ENCODE measurements at places on chromosomes 6 and 20.

- peak; percentile 55 for DNase-seq
Observed at GRCh38 chr6:150685860-150686259, 86.2 kb downstream of the PLEKHG1 start.

DNA sequence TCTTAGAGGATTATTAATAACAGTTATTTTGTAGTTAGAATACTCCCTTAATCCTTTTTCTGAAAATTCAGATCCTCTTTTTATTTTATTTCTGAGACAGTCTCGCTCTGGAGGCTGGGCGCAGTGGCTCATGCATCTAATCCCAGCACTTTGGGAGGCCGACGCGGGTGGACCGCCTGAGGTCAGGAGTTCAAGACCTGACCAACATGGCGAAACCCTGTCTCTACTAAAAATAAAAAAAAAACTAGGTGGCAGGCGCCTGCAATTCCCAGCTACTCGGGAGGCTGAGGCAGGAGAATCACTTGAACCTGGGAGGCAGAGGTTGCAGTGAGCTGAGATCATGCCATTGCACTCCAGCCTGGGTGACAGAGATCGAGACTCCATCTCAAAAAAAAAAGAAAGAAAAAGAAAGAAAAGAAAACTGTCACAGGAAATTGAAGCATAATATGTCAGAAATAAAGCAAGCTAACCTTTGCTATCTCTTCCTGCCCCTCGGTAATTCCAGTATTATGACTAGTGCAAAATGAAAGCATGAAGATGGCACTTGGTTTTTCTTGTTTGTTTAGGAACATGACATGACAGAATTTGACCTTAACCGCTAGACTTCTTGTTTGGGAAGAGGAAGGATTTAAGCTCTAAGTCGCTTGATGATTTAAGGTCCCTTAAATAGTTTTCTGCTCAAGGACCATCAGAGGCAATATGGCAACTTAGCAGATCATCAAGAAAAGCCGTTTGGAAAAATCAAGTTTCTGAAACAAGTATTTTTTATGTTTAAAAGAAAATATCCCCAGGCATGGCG, 1.8 kb upstream of the RBM39 start:
- DNase-seq = peak; percentile 55

- no peak for DNase-seq
Observed at GRCh38 chr6:16375843-16376242, 137.5 kb downstream of the GMPR start.

DNA sequence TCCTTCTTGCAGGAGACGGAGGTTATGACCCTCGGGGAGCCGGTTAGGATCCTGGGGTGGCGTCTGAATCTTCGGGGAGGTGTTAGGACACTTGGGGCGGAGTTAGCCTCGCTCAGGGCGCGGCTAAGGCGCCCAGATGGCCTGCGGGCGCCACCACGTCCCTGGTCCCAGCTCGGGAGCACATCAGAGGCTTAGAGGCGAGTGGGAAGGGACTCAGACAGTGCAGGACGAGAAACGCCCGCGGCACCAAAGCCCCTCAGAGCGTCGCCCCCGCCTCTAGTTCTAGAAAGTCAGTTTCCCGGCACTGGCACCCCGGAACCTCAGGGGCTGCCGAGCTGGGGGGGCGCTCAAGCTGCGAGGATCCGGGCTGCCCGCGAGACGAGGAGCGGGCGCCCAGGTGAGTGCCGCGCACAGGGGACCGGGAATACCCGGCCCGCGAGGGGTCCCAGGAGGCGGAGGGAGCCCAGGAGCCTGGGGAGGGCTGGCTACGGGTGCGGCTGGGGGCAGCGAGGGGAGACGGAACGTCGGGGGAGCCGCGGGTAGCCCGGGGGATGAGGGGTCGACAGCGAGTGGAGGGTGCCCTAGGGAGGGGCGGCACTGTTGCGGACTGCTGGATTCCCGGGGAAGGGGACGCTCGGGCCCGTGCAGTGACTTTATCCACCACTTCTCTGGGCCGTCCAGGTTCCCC, at the start of gene HCK:
Gene HCK, plus strand, starts transcription at position 153 of the 688 bp plus-strand sequence.
- DNase-seq = no peak

DNA sequence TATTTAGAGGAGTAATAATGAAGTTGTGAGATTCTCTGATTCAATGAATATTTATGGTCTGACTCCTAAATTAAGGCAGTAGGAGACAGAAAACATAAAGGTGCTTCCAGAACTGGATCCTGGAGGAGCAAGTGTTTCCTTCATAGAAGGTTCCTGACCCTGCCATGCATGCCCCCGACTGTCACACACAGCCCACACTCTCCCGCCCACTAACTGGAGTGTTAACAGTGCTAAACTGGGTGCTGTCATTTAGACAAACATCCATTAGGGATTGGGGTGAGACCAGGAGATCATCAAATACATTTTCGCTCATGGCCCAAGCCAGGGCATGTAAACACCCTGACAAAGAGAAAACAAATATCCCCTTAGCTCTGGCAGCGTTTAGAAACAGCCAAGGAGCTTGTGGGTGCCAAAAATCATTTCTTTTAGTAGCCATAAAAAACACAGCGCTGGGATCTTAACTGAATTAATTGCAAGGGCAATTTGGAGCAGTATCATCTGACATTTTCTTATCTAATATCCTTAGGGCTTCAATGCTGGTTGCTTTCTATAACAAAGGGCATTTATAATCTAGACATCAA, 46.8 kb downstream of the INSM1 start:
- DNase-seq = no peak

DNA sequence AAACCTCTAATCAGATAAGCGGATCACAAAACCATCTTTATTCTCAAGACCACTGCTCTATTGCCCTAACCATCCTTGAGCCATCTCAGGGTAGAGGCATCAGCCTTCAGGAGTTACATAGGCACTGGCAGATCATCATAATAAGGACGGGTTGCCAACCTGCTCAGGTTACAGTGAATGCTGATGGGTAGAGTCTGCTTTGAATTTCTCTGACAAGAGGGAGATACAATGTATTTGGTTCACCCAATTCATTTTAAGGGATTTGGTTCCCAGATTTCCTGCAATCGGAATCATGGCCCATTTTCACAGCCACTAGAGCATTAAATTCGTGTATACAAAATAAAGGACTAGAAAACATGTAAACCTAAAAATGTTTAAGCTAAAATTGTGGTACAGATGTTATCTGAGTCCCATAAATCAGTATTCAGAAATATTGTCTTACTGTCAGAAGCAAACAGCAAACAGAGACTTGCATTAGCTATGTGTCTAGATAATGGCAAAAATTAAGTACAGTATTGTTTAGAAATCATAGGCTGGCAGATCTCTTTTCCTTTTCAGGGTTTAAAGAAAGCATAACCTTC, 41.9 kb upstream of the TMEM170B start:
- no peak for DNase-seq

DNA sequence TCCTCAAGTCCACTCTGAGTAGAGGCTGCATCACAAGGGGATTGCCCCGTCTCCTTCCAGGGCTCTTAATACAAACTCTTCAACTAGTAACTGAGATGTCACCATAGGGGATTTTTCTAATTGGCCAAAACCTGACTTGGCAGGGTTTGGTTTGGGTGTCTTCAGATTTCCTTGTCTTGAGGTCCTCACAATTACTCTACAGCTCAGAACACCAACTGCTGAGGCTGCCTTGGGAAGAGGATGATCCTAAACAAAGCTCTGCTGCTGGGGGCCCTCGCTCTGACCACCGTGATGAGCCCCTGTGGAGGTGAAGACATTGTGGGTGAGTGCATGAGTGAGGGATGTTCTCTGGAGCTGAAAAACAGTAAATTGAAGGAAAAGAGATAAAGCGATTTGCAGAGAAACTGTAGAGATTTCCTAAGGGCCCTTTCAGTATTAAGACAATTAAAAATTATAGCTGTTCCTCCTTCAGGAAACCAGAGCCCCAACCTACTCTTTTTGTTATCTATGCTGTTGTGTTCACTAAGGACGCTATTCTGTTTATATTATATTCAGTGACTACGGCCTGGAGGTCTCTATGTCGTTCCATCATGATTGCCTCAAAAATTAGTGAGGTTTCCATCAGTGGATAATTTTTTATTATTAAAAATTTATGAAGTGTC, at the start of gene HLA-DQA1:
Gene HLA-DQA1, plus strand, starts transcription at position 188 of the 662 bp plus-strand sequence. Its CDS starts 53 bp downstream, at position 241.
- peak; percentile 37 for DNase-seq

DNA sequence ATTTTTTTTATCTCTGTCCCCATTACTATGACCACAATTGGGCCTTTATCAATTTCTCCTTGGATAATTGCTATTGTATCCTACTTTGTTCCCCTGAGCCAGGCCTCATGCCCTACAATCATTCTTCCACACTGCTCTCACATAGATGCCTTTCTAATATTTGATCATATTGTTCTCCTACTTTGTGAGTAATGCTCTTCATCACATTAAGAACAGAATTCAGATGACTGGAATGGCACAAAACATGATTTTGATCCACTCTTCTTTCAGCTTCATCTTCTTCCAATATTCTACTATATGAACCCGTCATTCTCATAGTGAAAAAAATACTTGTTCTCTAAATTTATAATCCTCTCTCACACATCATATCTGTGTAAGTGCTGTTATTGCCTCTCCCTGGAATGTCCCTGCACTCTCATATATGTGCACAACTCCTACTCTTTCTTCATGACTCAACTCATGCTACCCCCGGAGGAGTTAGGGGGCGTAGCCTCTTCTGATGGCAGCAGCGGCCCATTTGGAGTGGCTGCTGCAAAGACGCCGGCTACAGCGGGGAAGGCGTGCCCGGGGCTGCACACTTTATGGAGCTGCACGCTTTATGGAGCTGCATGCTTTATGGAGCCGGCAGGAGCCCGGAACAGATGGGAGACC, 25.3 kb upstream of the HACE1 start:
- DNase-seq = no peak

- peak; percentile 81 for DNase-seq
Observed at GRCh38 chr20:5100684-5101347, 18.9 kb downstream of the PCNA start.

GRCh38 chr20:54355631-54356280, 119.6 kb upstream of the DOK5 start:
- DNase-seq = no peak

DNA sequence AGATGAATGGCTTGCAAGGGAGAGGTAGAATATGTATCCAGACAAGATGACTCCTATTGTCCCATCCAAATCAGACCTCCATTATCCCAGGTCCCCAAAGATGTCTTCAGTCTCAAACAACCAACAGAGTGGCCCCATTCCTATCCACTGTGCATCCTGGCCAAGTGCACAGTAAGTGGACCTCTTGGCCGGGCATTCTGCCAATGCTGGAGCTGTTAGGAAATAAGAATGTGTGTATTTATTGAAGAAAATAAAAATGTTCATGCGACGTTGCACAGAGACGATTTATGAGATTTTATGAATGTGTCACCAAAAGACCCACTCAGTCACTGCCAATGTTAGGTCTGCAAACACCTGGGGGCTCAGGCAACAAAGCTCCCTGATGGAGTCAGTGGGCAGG, 196.0 kb downstream of the MAFB start:
- DNase-seq = no peak

- no peak for DNase-seq
Observed at GRCh38 chr6:2468601-2468955, 223.2 kb upstream of the GMDS start.

DNA sequence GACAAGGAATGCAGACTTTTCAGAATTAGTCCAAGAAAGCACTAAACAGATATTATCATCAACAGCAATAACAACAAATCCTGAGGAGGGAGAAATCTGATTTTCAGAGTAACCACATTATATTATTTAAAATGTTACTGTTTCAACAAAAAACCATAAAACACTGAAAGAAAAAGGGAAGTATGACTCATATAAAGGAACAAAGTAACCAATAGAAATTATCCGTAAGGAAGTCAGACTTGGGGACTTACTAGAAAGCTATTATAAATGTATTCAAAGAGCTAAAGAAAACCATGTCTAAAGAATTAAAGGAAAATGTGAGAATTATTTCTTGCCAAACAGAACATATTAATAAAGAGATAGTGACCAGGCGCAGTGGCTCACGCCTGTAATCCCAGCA, 98.1 kb downstream of the MYLK4 start:
- no peak for DNase-seq

GRCh38 chr6:6872459-6873344, 235.1 kb upstream of the RREB1 start:
- DNase-seq = no peak

DNA sequence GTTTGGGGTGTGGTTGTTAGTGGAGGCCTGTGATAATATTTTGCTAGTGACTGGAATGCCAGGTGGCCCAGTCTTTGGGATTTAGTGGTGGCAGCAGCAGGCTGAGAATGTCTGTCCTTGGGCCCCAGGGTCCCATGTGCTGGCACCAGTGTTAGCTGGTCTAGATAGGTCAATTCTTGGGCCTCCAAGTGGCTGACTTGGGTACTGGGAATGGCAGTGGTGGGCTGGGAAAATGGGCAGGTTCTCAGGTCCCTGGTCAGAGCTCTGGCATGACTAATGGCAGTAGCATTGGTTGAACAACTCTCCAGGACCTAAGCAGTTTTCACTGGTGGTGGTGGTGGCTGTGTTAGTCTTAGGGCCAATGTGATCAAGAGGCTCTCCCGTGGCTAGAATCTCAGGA, 50.3 kb downstream of the OLIG3 start:
- DNase-seq = no peak

GRCh38 chr6:169041078-169041477, 212.6 kb downstream of the THBS2 start:
- no peak for DNase-seq

GRCh38 chr6:2563635-2564034, 187.1 kb downstream of the MYLK4 start:
- DNase-seq = peak; percentile 76
